Effector CD4-positive, alpha-beta T cell (primary cell): ENCODE measurements at places on chromosomes 12 and 14.

GRCh38 chr12:57139796-57140649 is 7.4 kb downstream of the LRP1-AS start:
- no peak for DNase-seq

GRCh38 chr14:25622763-25623162 is 572.8 kb upstream of the STXBP6 start:
- no peak for DNase-seq

GRCh38 chr14:94059998-94060397 is 21.0 kb downstream of the DDX24 start:
- DNase-seq, result no peak

DNA sequence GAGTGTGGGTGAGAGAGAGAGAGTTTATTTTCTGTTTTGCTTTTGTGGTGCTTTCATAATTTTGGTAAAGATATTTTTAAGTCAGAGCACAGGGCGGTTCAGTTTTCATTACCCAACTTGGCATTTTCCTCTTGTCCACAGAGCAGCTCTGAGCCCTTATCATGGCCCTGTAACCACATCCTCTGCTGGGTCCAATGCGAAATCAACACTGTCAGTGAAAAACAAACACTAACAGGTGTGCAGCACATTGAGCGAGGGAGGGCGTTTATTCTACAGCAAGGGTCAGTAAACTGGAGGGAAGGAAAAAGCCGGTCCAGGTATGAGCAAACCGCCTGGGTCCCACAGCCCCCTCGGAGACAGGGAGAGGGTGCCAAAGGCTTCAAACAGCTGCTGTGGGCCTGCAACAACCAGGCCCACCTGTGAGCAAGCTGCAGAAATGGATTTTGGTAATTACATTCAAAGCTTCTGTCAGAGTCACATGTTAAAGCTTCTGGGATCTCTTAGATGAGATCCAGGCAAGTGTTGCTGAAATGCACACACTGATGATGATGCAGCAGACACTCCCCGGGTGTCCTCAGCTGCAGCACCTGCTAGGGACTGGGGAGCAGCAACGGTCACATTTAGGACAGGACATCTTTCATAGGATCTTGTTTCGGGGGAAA is 132.7 kb upstream of the DYRK2 start:
- DNase-seq, result peak; percentile 3

DNA sequence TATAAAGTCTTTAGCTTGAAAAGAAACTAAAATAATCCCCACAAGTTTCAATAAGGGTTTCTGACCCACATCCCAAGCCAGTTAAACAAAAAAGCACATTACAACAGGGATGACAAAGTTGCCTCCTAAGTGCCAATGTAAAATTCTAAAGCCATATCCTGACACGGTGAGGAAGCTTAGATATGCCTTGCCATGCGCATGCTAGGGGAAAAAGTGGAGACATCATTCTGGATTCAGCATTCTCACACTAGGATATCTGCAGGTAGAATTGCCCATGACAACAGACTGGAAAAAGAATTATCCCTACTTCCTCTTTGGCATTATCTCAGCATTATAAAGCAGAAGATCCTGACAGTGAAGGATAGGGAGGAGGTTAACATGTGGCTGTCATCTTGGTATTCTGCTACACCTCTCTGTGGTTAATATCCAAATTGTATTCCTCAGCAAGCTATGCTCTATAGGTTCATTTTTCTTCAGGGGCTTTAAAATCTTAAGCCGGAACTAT is 4.9 kb downstream of the DUSP6 start:
- DNase-seq, result no peak

DNA sequence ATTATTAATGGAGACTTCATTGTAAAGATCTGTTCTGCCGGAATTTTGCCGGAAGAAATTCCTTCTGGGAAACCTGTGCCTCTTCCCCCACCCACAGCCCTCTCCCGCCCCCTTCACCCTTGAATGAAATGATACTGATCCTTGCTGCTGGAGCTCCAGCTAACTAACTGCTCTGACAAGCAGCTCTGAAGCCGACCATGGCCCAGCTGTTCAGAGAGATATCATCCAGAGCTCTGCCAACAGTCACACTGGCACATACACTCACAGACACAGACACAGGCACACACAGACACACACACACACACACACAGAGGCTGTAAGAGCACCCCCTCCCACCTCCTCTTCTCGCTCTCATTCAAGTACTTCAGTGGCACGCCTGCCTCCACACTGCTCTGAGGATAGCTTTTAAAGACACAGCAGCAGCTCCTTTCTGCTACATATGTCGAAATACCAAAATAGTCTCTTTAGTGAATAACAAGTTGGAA is 88.6 kb downstream of the R3HDM2 start:
- no peak for DNase-seq

DNA sequence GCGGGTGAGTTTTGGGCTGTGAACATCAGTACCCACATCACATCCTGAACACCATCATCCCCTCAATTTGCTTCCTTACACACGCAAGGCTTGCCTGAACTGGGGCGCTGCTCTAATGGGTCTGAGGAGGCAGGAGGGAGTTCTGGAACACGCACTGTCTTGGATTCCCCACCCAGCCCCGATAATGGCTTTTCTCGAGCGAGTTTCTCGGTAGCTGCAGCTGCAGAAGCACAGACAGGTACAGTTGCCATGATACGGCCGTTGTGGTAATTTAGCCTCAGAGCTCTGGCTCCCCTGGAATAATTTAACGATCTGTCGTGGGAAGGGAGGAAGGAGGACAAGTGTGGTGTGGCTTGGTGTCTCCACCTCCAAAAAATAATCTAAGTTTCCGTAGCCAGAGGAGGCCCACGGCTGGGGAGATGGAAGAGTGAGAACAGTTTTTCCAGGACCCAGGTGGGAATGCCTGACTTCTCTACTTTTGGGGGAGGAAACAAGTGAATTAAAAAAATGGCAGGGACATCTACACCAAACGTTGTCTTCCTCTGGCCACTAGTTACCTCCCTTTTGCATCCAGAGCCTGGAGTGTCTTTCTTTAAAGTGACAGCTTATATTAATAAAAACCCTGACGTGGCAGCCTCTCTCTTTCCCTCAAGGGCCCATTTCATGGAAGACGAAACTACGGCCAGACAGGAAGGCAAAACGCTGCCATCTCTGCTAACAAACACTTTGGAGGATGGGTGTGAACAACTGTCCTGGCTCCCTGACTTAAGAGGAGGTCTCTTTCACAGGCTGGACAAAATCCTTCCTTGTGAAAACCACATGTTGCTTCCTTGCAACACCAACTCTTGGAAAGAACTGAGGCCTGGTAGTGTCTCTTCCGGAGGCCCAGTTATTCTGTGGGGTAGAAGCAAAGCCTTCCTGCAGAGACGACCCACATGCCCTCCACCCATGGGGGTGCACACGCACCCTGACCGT is 84.8 kb downstream of the RBM19 start:
- no peak for DNase-seq

DNA sequence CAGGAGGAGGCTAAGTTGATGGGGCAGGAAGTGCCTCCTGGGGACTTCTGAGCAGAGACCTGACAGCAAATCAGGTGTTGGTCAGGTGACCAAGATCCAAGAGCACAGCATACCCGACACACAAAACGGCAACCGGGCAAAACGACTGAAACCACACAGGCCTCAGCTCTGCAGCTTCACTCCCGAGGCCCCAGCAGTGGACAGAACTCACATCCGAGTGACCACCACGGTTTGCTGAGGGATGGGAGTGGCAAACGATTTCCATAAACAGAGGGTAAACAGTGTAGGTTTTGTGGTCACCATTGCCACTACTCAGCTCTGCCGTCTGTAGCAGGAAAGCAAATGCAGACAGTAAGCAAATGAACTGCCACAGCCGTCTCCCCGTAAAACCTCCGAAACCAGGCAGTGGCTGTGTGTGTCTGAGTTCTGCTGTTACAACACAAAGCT is 14.4 kb downstream of the CHFR start:
- no peak for DNase-seq

DNA sequence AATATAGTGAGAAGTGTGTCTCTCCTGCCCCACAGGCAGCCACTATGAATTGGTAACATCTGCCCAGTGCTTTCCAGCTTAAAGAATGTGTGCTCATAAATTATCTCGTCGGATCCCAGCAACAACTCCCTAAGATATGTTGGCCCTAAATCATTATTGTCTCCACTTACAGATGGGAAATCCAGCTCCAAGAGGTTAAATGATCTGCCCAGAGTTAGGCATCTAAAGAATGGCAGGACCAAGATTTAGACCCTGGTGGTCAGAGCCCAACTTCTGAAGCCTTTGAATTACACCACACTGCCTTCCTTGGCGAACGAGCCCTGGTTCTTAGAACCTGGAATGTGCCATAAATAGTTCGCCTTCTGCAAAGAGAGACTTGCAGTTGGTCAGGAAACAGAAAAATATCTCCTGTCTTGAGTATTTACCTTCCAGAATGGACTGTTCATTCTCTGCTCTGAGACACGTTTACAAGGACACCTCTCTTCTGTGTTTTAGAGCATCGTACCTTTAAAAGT is 20.1 kb upstream of the PLEK2 start:
- DNase-seq, result no peak

DNA sequence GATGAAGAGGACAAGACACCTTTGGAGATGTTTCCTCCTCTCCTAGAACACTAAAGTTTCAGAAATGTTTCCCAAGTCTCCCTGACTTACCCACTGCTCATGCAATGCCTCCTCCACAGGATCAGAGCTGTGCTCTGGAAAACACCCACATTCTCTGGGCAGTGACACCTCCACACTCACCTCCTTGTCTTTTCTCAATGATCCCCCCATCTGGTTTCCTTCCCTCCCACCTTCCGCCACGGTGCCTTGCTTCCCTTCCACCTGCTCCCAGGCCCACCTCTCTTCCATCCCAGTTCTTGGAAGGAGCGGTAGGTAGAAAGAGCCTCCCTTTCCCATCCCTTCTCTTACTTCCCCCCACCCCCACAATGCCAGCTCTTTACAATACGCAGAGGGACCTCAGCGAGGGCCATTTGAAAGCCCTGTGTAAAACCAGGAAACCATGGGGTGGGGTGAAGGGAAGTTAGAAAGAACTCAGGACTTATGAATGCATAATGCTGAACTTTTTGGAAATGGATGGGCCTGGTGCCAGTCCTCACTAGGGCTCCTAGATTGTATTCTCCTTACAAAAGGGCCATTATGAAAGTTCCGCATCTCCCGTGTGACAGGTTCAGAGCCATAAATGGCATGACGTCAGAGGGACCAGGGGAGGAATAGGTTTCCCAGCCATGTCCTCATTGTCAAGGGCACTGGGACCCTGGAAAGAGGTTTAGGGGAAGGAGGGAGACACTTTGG is 12.8 kb downstream of the FBLN5 start:
- DNase-seq, result no peak

- no peak for DNase-seq
Measured at GRCh38 chr14:59510001-59510400, 25.7 kb downstream of the JKAMP start.

DNA sequence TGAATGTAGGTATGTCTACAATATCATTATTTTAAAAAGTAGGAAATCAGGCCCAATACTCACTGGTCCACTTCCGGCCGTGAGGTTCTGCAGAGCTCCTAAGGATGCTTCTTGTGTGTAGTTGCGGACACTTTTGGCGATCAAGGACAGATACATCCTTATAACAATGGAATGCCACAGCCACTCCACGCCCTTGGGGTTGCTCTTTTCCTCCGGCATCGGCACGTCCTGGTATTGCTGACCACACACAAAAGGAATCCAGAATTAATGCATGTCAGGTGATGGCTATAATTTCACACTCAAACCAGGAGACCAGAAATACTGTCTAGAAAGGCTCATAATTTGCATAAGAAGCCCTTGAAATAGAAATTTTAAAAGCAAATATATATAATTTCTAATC is 65.6 kb upstream of the YARS2 start:
- no peak for DNase-seq

- no peak for DNase-seq
Measured at GRCh38 chr14:64942531-64943111, at the start of gene GPX2. GPX2 (minus strand) TSS chr14:64942745; CDS start chr14:64942726, 19 bp downstream.

- DNase-seq, result no peak
Measured at GRCh38 chr14:89521988-89522387, 105.0 kb upstream of the FOXN3 start.

GRCh38 chr14:68654471-68654941 is 138.4 kb downstream of the ZFP36L1 start:
- no peak for DNase-seq

- no peak for DNase-seq
Measured at GRCh38 chr12:4025181-4026019, 152.2 kb upstream of the PARP11 start.

DNA sequence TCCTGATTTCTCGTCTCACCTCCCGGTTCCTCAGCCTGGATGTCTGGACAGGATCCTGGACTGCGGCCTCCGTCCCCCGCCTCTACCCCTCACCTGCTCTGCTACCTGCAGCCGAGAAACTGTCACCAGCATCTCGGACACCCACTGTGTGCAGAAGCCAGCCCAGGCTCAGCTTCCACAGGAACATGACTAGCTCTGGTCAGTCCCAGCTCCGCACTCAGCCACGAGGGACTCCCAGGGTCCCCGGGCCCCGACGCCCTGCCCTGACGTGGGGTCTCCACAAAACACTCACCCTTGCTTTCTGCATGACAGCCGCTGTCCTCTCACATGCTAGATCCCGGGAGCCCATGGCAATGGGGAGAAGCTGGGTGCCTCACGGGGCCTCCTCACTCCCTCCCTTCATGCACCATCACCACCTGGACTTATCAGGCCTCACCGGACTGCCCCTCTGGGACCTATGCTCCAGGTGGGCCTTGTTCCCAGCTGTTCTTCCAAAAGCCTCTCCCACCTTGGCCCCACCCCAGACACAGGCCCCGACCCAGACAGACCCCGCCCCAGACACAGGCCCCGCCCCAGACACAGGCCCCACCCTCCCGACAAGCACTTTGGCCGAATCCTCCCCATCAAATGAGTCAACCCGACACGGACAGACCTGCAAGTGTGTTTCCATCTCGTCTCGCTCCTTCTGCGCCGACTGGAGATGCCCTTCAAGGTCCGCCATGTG is 26.9 kb upstream of the ANKLE2 start:
- no peak for DNase-seq

GRCh38 chr14:70640938-70641547 is 673 bp upstream of the TTC9 start:
- DNase-seq, result peak; percentile 31

- DNase-seq, result no peak
Measured at GRCh38 chr12:17383321-17383720, 706.7 kb downstream of the RERGL start.

DNA sequence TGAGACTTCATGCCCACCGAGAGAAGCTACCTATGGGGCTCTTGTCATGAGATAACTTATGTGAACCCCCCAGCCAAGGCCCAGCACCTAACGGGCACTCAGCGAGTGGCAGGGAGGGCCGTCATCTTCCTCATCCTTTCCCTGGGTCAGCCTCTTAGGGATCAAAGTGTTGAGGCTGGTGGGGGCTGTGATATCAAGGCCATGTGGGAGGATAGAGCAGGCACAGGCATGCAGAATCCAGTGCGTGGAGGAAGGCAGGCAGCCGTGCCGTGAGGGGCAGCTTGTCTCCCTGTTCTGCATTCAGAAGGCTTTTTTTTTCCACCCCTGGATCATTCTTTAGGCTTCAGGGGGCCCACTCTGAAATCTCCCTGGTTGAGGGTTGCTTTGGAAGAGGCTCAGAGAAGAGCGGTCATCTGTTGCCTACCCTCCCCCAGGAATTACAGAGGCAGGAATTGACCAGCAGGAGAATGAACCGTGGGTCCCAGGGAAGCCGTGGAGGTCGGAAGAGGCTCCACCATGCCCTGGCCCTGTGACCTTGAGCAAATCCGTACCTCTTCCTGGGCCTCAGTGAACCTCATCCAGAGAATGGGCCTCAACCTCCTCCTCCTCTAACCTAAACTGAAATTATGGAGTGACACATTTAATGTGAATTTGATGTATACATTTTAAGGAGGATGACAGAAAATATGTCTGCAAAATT is 62.8 kb downstream of the BEGAIN start:
- DNase-seq, result no peak

- DNase-seq, result no peak
Measured at GRCh38 chr12:56143217-56143616, 9.2 kb upstream of the MYL6B start.
